Left renal pelvis (tissue), 4 donors: ENCODE measurements at places on chromosomes 5 and 9. TPM values are rescaled to one million over a fixed set of nuclear protein-coding genes. Genes with fewer than 3 reads are reported as not detected.

- no peak for DNase-seq
Observed at GRCh38 chr5:3341446-3342240, 254.0 kb upstream of the IRX1 start.

GRCh38 chr9:113375057-113376023 is 1.4 kb downstream of the HDHD3 start:
- DNase-seq, result no peak

DNA sequence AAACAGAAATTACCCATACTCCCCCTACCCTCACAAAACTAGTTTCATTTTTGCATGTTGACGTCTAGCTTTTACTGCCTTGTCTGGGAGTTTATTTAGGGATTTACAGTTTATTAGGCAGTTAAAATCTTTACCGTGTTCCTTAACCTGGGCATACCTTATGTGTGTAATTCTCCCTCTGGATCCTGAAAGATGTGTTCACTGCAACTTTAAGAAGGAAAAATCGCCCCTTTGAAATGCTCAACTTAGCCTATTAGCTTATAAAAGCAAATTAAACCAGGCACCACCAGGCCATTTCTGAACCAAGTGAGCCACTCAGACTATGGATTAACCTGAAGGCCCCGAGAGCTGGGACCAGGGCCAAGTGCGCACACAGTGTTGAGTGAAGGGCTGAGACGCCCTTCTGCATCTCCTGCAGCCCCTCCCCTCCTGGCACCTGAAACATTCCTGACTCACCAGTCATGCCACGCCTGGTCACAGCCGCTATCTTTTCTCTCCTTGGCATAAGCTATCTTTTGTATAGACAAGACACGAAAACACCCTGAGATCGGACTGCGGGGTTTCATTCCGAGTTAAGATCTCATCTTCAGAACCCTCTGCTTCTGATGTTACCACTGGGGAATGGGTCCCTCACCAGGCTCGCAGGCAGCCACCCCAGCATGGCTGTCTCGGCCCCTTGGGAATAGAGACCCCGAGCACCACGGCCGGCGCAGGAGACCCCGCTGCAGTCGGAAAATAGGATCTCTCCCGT is 111.9 kb downstream of the ROR2 start:
- no peak for DNase-seq

DNA sequence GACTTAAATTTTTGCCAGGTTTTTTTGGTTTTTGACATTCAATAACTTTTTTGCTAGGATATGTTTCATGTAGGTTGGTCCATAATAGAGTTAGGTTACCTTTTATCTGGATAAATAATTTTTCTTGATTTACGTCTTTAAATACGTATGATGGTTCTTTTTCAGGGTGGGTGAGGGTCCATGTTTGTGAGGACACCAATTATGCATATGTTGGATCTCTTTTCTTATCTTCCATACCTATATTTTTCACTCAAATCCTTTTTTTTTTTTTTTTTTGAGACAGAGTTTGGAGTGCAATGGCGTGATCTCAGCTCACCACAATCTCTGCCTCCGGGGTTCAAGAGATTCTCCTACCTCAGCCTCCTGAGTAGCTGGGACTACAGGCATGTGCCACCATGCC is 17.3 kb upstream of the CDC42SE2 start:
- no peak for DNase-seq

DNA sequence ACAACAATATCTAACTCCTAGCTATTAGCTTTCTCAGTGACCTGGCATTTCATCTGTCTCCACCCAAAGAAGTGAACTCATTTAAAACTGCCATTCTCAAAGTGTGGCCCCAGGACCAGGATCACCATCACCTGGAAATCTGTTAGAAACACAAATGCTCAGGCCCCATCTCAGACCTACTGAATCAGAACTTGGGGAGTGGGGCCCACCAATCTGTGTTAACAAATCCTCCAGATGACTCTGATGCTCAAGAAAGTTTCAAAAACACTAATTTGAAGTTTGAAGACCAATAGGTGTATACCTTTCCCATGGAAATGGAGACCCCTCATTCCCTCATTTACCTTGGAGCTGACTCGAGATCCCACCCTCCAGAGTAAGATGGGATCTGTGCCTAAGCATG is 72.3 kb downstream of the PRELID2 start:
- DNase-seq, result no peak

GRCh38 chr9:134214766-134215419 is 50.5 kb upstream of the RNU6ATAC start:
- no peak for DNase-seq

GRCh38 chr5:59569158-59569557 is 324.4 kb downstream of the PDE4D start:
- DNase-seq, result no peak

- DNase-seq, result no peak
Observed at GRCh38 chr9:112858625-112859147, 32.0 kb downstream of the SLC46A2 start.

GRCh38 chr5:81530919-81531318 is 137.0 kb upstream of the ACOT12 start:
- DNase-seq, result no peak

DNA sequence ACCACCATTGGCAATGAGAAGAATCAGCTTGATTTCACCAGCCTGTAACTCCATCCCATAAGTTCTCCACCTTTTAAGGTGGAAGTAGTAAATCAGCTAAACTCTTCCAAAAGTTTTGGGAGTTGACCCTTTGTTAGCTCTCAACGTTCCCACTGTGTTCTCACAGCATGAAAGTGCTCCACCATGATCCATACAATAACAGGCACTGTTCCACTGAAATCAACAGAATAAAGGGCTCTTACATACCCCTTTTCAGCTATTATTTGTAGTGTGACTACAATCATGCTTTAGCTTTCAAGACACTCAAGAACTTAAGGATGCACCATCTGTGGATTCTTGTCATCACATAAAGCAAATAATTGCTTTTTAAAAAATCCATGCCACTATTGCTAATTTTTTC is 81.6 kb downstream of the PPP2R2B start:
- DNase-seq, result no peak

DNA sequence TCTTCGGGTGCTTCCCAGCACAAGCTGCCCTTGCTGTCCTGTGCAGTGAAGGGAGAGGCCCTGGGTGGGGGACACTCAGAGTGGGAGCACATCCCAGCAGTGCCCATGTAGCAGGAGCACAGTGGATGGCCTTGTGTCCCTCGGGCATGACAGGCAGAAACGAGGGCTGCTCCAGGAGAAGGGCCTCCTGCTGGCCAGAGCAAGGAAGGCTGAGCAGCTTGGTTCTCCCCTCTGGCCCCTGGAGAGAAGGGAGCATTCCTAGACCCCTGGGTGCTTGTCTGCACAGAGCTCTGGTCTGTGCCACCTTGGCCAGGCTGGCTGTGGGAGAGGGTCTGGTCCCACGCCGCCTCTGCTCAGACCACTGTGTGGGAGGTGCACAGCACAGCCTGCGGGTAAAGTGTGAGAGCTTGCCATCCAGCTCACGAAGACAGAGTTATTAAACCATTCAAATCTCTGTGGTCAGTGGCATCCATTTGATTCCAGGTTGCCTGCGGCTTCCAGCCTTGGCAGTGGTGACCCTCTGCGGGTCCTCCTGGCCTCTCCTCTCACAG is 18.3 kb downstream of the FBXW5 start:
- DNase-seq, result no peak

GRCh38 chr9:73074176-73074708 is 77.4 kb upstream of the ANXA1 start:
- no peak for DNase-seq

GRCh38 chr9:935348-935965 is 41.0 kb upstream of the DMRT3 start:
- no peak for DNase-seq

DNA sequence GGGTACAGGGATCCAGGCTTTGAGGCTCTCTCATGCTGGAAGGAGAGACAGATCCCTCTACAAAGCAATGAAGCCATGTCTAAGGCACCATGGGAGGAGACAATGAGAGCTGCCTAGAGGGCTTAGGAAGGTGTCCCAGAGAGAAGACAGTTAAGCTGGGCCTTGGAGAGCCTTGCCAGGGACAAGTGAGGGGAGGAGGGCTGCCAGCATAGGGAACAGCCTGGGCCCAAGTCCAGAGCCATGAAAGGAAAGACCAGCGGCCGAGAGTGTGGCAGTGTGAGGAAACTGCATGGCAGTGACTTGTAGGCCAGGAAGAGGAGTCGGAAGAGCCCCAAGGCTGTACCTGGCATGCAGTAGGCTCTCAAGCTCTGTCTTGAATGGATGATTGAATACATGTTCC is 88.5 kb downstream of the PSD2 start:
- DNase-seq, result no peak

- no peak for DNase-seq
Observed at GRCh38 chr9:131379056-131379455, 14.8 kb upstream of the PRRC2B start.

- no peak for DNase-seq
Observed at GRCh38 chr5:130520211-130520610, 615.9 kb downstream of the CHSY3 start.

DNA sequence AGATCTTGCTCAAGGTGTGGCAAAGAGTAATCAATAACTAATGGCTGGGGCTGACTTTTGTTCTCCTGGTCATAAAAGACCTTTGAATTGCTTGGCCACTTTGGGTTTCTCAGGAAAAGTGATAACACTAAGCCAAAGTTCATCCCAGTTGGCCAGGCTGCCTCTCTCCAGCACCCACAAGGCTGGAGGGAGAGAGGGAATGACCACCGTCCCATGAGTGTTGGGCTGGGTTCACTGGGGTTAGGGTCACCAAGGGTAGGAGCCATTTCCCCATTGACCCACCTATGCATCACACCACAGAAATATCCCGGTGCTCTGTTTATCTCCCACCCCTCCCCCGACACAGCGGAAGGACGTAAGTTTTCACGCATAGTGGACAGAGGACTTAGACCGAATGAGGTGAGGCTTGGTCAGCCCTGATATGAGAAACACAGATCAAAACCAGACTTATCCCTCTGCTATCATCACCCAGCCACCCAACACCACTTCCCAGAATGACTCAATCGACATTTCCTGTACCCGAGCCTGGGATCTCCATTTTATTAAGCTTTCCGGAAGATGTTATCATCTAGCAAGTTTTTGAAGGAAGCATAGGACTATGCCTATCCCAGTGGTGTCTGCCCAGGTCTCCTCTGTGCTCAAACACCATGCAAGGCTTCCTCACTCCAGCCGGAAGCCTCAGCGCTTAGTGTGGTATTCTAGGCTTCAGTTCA is 27.0 kb upstream of the PPARGC1B start:
- DNase-seq, result no peak

DNA sequence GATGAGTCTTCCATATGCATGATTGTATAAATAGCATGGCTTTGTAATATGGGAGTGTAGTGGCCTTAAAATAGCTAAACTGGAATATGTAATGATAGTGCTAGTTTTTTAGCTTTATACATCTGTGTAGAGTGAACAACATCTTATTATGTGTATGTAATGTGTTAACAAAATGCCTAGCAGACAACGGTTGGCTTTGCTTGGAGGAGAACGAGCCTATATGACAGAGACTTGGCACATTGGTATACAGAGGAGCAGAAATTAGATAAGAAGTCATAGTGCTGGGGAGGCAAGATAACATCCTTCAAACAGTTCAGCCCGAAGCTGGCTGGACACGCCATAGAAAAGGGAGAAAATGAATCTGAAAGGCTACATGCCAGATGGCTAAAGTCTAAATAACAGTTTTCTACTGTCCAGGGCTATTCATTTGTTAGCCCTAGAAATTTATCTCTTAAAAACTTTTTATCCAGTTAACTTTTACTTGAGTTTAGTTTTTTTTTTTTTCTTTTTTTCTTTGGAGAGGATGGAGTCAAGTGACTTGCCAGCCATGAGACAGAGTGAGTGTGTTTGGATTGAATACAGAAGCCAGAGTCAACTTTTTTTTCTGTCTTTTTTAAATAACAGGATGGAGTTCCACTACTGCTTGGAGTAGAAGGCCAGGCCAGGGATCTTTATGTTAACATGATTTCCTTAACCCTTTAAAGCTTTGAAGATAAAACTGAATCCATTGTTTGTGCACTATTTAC is 214.4 kb upstream of the ACTBL2 start:
- DNase-seq, result no peak

- no peak for DNase-seq
Observed at GRCh38 chr9:132011896-132012295, 67.8 kb downstream of the MED27 start.

DNA sequence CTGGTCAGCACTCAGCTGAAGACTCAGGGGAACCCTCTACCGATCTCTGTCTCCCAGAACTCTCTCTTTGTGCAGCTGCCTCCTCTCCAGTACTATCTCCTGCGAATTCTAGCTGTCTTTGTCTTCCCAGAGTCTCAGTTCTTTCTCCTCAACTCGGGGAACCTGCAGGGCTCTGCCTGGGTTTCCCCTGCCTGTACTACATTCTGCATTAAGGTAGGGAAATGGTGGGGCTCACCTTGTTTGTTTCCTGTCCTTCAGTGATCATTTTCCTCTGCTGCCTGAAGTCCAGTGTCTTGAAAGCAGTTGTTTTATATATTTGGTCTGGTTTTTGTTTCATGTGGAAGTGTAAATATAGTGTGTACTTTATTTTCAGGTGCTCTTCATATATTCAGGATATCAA is 43.1 kb upstream of the IGFBPL1 start:
- DNase-seq, result no peak

DNA sequence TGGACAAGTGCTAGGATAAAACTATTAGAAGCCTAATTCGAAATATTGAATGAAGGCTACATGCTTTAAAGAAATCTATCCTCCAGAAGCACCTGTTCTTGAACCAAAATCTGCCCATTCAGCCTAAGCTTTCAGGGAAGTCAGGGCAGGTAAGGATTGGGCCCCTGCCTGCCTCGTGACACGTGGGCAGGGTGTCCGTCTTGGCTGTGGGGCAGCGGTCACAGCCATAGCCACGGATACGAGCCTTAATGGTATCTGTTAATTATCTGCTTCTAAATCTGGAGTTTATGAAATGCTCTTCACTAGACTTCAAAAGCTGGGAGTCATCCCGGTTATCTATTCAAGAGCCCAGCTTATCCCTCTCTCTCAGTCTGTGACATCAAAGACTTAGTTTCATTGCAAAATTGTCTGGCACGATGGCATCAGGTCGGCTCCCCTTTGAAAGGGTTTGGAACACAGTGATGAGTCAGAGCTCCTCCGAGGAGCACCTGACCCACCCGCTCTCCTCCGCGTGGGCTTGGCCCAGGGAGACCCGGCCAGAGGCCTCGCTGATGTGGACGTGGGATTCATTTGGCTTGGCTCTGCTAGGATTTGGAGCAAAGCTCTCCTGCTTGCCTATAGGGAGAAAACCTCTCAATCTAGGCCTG is 135.9 kb downstream of the MACROH2A1 start:
- DNase-seq, result no peak

TMEM252 gene
- polyA plus RNA-seq, result 4.3 TPM

ZNF483 gene
- polyA plus RNA-seq, result 3.2 TPM

PAIP1 gene
- polyA plus RNA-seq, result 118 TPM

DRD1 gene
- not detected for polyA plus RNA-seq

CRHBP gene
- polyA plus RNA-seq, result 22.8 TPM

INSL6 gene
- polyA plus RNA-seq, result 0.29 TPM

MSH3 gene
- 18.5 TPM for polyA plus RNA-seq

USP20 gene
- 18.4 TPM for polyA plus RNA-seq

GPX8 gene
- 76.0 TPM for polyA plus RNA-seq

PCDHB15 gene
- 16.4 TPM for polyA plus RNA-seq
